Astrocyte of the hippocampus (primary cell): ENCODE measurements at places on chromosomes 6 and 20.

DNA sequence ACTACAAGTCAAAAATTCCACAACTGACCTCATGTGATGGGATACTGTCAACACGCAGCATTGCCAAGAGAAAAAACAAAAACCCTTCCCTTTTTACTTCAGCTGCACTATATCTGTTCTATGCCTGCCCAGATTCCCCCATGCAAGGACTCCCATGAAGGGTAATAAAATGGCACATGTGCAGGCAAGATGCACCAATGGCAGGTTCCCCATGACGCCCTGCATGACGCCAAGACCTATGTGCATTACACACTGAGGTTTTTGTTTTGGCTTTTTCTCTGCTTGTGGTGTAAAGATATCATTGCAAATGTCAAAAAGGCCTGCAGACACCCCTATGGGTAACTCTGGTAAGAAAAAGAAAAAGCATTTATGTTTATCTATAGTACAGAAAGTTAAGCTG, 403.4 kb downstream of the HDGFL1 start:
- no peak for DNase-seq

GRCh38 chr20:50242863-50243609, 52.4 kb downstream of the CEBPB start:
- peak; percentile 91 for DNase-seq

DNA sequence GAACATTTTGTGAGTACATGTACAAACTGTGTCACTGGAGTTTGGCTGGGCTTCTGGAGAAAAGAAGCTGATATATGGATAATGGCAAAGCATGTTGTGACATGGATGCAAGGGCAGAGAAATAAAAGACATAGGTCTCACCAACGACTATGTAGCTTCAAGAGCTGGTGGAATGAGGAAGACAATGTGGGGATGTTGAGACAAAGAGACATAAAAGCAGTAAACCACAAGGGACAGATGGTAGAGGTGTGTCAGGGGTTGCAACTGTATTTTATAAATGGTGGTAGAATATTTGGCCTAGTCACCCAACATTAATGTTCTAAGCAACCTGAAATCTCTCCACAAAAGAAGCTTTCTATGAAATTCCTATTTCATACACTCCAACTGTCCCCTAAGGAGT, 199.0 kb downstream of the KCNQ5 start:
- DNase-seq: no peak

GRCh38 chr6:123635144-123635543, 1.6 kb downstream of the TRDN start:
- no peak for DNase-seq

DNA sequence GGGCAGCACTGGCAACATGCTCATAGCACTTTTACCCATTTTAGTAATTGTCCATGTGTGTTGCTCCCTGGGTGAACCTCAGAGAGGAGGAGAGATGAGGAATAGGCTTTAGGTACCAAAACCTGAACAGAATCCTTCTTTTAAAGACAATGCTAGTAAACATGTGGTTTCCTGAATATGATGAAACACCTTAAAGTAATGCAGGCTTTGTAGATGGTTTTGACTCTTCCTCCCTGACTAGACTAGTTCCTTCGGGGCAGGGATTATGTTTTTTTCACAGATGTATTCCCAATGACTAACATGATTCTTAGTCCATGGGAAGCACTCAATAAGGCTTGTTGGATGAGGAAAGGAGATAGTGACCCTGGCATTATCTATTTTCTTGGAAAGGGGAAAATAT, 367.6 kb upstream of the JAG1 start:
- no peak for DNase-seq

- peak; percentile 25 for DNase-seq
Observed at GRCh38 chr6:84847390-84848160, 83.2 kb upstream of the TBX18 start.

DNA sequence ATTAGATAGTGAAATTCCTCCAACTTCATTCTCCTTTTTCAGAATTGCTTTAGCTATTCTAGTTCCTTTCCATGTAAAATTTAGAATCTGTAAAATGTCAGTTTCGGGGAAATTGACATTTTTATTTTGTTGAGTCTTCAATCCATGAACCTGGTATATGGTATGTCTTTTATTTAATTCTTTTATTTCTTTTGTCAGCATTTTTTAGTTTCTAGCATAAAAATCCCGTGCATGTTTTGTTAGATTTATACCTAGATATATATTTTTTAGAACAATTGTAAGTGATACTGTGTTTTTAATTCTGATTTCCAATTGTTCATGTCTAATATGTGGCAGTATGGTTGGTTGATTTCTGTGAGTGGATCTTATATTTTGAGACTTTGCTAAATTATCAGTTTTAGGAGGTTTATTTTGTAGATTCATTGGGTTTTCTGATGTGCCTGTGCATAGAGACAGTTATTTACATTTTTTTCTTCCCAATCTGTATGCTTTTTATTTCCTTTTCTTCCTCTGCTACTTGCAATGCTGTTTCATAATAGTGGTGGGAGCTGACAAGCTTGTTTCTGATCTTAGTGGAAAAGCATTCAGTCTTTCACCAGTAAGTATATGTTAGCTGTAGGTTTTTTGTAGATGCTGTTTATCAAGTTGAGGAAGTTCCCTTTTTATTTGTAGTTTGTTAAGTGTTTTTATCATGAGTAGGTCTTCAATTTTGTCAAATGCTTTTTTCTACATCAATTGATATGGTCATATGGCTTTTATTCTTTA, 13.7 kb downstream of the TAB2 start:
- no peak for DNase-seq

DNA sequence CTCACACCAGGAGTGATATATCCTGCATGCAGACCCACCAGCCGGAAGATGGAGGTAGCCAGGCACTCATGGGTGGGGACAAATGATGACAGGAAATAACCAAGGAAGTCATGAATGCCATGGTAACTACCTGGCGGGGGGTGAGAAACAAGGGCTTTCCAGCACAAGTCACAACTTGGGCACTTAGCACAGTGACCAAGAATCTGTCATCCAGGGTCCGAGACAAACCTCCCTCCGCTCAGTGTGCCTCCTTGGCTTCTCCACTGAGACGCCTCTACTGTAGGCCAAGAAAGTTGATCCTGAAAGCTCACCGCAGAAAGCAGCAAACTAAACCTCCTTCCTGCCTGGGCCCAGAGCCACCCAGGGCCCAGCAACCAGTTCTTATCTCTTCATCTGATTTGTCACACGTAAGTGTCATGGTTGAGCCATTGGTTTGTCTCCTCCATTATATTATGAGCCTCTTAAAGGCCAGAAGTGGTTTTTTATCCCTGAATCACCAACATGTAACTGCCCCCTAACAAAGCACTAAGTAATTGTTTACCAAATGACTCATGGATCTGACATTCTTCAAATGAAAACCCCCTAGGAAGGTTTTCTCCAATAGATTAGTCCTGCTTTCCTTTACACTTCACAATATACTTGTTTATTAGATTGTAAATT, 84.3 kb upstream of the TAB2 start:
- peak; percentile 95 for DNase-seq

- no peak for DNase-seq
Observed at GRCh38 chr6:138336221-138336620, 41.5 kb upstream of the SMIM28 start.

DNA sequence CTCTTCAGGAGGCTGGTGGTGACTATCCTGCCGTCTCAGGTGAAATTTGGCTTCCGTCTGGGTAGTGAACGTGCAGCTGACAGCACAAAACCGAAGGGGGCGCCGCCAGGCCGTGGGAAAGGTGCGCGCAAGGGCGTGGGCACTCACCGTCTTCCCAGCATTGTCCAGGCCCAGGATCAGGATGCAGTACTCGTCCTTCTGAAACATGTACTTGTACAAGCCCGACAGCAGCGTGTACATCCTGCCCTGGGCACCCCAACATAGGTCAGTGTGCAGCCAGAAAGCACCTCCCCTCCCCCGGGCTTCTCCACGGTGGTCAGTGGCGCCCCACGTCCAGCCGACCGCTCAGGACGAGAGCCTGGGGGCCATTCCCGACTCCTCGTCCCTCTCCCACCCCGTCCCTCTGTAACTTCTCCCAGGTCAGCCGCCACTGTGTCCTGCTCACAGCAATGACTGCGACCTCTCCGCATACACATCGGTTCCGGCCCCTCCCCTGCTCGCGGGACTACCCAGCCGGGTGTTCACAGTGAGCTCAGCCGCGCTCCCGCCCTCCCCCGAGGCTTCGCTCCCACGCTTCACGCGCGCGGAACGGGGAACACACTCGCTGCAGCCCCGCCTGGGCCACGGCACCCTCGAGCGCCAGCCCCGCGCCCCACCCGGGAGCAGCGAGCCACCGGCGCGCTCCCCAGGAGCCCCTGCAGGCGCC, 771 bp downstream of the ARFRP1 start:
- peak; percentile 60 for DNase-seq

- DNase-seq: no peak
Observed at GRCh38 chr6:167470836-167471547, 146.1 kb downstream of the TTLL2 start.

DNA sequence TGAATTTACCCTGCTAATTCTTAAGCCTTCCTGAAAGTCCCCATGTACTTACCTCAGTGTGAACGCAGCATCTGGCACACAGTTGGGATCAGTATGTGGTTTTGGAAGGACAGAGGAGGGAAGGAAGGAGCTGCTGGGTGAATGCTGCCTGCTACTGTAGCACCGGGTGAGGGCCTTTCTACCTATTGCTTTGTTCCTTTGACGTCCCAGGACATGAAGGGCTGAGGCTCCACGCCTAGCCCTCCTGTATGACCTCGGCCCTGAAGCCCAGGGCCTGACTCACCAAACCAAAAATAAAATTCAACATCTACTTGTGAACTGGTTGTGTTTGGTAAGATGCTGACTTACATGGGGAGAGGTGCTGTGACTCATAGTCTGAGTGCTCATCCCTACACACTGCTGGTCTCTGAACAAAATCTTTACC, 51.1 kb downstream of the ARID1B start:
- peak; percentile 67 for DNase-seq

GRCh38 chr20:61830241-61830930, 235.3 kb downstream of the TAF4 start:
- DNase-seq: no peak

DNA sequence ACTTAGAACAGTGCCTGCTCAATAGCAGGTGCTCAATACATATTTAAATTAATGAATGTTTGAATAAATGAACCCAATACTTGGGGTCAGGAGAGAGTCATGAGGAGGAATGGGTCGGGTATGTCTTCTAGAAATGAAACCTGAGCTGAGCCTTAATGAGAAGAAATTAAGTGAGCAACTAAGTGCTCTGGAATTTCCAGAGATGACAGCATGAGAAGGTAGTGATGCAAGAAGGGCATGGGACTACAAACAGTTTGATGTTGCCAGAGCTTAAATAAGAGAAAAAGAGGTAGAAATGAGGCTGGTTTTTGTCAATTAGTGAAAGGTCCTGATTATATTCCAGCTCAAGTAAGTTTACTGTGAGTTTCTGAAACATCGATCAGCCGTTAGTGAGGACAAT, 82.9 kb downstream of the PDE10A start:
- DNase-seq: no peak

DNA sequence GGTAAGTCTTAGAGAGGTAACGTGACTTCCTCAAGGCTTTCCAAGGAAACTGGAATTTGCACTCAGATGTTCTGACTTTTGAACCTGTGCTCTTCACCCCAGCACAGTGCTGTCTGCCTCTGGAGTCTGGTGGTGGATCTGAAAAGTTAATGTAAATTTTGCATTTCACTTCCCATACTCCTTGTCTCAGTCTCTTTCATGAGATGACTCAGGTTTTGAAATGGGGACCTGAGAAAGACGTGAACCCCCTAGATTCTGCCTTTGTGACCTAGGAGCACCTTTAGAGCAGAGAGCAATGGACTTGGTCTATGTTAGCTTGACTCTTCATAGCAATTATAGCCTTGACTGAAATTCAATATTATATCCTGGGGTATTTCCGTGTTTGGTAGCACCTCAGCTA, 223.0 kb downstream of the QKI start:
- DNase-seq: no peak

DNA sequence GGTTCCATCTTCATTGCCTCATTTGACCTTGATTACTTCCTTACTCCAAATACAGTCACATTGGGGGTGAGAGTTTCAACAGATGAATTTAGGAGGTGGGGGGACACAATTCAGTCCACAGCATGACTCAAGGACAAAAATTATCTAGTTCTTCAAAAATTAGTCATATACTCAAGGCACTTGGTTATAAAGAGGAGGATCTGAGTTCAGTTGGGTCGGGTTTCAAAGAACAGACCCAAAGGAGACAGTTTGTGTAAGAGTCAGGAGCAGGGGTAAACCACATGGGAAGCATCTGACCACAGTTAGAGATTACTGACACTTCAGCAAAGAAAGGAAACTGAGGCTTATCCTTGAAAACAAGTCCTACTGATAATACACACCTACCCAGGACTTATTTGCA, 138.0 kb downstream of the TBC1D7 start:
- no peak for DNase-seq

DNA sequence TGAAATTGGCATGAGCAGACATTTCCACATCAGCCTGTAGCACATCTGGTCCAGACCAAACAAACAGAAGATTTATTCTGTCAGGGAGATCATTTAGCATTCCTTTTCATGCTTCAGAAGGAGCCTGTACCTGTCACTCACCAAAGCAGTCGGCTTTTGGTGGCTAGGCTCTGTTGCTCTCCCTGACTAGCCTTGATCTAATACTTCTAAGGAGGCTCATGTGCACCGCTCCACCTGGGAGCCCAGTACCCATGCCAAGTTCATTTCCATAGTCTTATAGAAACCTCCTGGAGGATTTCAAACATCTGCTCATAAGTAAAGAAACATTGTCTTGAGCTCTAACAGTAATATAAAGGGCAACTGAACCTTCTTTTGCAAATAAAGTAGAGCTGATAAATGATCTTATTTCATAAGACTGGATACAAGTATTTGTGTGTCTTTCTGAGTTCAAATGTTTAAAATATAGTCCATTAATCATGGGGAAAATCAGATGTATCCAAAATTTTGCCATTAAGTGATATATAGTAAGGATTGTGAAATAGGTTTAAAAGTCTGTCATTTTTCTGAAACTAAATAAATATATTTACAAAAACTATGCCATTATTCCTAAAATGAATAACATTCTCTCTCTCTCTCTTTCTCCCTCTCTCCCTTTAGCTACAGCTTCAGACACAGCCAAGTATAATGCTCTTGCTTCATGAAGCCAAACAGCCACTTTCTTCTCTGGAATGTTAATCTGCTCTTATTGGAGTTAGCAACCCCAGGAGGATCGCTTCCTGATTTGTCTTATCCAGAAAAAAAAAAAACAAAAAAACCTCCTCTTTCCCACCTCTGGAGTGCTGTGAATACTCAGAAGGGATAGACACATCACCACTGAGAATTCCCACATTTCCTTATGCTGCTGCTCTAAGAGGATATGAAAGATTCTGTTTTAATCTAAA, 192.7 kb upstream of the TFAP2D start:
- no peak for DNase-seq

- DNase-seq: no peak
Observed at GRCh38 chr6:157487110-157487773, 106.3 kb downstream of the ZDHHC14 start.

- no peak for DNase-seq
Observed at GRCh38 chr20:18849131-18849530, 35.5 kb downstream of the SCP2D1 start.
